ENCODE measurements at places on chromosomes 11 and 22. TPM values are rescaled to one million over a fixed set of nuclear protein-coding genes. Genes with fewer than 3 reads are reported as not detected.

The APOL1 gene
- 89.7 TPM for total RNA-seq

DNA sequence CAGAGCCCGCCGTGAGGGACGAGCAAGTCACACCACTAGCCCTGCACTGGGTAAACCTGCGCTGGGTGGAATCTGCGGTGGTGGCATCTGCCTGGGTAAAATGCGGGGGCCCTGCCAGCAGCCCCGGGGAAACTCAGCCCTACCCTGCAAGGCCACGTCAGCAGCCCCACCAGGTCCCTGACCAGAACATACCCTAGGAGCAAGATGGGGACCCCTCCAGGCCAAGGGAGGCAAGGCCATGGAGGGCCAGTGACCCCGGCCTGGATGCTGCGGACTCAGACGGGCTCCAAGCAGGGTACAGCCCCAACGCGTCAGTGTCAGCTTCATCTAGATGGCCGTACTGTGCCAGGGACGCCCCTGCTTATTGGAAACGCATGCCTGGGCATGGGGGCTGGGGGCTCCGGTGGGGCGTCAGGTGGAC, 26.3 kb downstream of the TOLLIP start:
- no peak for DNase-seq

GRCh38 chr11:78429209-78429608, 11.6 kb upstream of the GAB2 start:
- DNase-seq, result no peak

DNA sequence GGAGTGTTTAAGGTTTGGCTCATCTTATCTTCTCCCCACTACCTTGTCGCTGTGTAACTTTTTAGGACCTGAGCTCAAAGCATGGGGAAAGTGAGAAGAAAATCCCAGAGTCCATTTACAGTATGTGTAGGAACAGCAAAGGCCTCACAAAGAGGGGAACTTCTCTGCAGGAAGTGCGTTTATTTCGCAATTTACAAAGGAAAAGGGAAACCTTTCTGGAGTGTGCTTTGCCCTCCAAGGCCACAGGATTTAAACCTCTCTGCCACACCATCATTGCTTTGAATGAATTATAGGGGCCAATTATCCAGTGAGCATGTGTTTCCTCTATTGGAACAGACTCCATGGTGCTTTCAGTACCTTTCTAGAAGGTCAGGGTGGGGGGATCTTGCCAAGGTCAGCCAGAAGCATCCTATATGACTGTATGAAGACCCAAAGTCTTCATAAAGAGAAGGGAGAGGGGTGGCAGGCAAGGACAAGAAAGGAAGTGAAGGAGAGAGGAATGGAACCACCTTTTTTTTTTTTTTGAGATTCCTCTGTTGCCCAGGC, 68.1 kb upstream of the LMO2 start:
- DNase-seq, result no peak

DNA sequence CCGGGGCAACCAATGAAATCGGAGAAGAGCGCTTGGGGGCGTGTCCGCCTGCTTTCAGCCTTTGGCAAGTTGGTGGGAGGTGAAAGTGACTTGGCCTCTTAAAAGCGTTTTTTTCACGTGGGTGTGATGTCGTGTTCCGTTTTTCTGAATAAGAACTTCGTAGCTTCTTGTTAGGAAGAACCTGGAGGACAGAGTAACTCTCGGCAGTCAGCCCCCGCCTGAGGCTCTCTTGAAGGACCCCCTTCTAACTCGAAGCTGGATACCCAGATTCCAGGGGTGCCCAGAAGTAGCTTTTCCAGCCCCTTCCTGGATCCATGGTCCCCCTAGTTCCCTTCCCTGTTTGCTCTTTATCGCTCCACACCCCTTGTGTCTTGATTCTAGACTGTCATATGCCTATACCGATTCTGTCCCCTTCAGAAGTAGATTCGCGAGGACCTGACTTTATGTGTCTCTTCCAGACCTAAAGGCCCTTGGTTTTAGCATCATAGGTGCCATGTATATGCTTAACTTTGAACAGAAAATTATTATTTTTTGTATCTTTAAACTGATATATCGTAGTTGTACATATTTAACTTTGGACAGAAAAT, 915 bp upstream of the OSBP start:
- DNase-seq, result no peak

The LRRN4CL gene
- 36.2 TPM for total RNA-seq

DNA sequence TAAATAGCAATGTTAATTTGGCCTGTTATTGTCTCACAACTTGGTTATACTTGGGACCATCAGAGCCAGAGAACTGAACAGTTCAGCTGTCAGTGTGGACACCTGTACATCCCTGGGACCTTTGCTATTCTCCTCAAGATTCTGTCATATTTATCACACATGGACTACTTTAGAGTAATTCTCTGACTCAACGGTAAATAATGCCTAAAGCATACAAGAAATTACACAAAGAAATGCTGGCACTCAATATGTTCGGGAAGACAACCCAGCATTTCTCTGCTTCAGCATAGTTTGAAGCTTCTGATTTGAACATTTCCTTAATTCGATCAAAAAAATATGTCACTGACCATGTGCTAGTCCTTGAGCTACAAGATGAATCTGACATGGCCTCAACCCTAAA, 34.6 kb upstream of the MMP13 start:
- DNase-seq, result no peak

DNA sequence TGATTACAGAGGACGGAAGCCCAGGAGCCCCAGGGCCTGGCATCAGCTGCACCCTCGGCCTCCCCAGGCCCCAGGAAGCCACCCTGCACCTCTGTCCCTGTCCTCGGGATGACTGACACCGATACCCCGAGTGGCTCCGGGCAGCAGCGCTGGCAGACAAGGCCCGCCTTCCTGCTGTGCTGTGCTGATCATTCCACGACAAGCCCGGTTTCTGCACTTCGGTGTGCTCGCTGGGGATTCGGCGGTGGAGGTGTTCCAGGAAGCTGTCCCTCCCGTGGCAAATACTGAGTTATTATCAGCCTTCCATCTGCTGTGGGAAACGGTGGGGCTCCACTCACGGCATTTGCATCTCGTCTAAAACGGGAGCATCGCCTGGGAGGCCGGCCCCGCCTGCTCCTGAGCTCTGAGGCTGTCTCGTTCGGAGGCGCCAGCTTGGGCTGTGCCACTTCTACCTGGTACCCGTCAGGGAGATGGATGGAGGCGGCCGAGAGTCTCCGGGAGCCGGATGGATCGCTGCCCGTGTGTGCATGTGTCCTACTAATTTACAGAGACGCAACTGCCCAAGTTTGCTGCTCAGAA, 506.1 kb downstream of the BRD1 start:
- DNase-seq, result no peak

GRCh38 chr11:76740772-76741171, 42.4 kb upstream of the TSKU start:
- no peak for DNase-seq

The POGLUT3 gene
- total RNA-seq, result 32.5 TPM

- DNase-seq, result no peak
Measured at GRCh38 chr11:30798547-30799236, 212.5 kb upstream of the MPPED2 start.

DNA sequence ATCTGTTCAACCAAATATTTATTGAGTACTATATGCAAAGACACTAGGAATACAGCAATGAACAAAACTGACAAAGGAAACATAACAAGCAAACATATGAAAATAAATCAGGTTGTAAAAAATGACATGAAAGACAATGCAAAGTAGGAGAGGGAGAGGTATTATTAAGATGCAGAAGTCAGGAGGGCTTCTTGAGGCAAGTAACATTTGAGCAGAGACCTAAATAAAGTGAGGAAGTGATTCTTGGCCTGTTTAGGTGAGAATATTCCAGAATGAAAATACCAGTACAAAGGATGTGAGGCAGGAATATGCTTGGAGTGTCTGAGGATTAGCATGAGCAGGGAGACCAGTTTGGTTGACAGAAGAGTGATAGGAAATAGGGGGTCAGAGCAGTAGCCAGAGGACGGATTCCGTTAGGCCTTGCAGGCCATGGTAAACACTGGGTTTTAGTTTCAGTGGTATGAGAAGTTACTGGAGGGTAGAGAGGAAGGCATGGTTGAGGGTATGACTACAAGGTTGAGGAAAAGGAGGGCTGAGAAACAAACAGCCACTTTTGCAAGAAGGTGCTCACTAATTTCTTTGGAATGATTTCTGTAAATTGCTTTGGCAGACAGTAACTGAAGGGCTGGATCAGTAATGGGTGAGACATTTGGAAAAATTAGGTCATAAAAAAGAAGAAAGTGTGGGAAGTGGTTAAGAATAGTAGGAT, 191.9 kb downstream of the SWAP70 start:
- no peak for DNase-seq

The PAMR1 gene
- total RNA-seq, result 34.6 TPM

GRCh38 chr22:50563413-50564160, 868 bp upstream of the SYCE3 start:
- DNase-seq, result no peak

- DNase-seq, result no peak
Measured at GRCh38 chr22:27629908-27630673, 171.5 kb downstream of the MN1 start.

DNA sequence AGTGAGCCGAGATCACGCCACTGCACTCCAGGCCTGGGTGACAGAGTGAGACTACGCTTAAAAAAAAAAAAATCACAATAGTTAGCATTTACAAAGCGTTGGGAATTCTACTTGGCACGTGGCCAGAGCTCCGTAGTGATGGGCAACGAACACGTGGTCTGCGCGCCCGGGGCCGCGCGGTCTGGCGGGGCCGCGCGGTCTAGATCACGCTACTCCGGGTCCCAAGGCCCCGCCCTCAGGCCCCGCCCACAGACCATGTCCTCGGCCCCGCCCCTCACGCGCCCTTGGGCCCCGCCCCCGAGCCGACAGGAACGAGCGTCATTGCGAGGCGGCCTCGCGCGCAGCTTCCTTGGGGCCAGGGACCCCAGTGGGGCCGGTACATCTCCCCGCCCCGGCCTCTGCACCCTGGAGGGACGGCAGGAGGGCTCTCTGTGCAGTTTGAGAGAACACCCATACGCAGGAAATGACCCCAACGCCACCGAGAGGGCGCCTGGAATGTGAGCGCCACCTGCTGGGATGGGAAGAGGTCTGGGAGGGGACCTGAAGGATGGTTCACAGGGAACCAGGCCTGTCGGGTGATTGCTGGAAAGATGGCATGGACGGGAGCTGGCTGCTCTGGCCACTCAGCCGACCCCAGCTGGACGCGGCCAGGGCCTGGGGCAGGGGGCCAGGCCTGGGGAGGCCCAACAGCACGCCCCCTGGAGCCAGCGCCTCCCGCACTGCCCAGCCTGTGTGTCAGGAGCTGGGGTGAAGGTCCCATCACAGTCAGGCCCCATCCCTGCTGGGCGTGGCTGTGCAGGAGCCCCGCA, 2.0 kb upstream of the PTDSS2 start:
- peak; percentile 94 for DNase-seq

DNA sequence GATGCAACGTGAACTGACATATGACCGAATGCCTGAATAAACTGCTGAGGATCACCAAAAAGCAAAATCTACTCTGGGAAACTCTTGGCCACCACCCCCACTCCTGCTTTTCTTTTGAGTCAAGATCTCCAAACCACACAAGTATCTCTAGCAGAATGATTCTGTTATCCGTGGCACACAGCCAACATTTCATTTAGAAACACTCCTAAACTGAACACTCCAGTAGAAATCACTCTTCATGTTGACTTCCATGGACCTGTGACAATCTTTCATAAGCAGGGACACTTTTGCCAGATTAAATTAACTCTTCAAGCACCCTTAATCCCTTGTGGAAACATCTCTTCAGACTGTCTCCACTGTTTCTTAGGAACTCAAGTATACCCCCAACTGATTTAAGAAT, 44.4 kb downstream of the VSIG10L2 start:
- DNase-seq, result peak; percentile 65

DNA sequence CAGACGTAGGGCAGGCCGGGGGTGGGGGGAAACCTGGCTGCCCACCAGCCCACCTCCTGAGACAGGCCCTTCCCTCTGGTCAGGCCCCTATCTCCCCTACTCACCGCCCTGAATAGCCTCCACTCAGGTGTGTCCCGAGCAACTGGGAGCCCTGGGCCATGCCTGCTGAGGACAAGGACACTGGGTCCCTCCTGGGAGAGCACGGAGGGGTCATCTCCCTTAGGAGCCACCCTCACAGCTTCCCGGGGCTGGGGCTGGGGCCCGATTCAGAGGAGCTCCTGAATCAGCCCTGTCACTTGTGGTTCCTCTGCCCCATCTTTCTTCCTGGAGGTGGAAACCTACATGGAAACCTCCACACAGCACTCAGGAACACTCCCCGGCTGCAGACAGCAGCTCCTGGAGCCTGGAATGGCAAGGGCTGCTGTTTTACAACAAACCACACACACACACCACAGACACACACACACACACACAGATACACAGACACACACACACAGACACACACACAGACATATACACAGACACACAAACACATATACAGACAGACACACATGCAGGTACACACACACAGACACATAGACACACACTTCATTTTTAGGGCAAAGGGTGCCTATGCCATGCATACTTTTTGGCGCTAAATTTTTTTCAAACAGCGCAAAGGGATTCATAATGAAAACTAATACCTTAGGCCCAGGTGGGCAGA, 9.6 kb upstream of the EMID1 start:
- no peak for DNase-seq

DNA sequence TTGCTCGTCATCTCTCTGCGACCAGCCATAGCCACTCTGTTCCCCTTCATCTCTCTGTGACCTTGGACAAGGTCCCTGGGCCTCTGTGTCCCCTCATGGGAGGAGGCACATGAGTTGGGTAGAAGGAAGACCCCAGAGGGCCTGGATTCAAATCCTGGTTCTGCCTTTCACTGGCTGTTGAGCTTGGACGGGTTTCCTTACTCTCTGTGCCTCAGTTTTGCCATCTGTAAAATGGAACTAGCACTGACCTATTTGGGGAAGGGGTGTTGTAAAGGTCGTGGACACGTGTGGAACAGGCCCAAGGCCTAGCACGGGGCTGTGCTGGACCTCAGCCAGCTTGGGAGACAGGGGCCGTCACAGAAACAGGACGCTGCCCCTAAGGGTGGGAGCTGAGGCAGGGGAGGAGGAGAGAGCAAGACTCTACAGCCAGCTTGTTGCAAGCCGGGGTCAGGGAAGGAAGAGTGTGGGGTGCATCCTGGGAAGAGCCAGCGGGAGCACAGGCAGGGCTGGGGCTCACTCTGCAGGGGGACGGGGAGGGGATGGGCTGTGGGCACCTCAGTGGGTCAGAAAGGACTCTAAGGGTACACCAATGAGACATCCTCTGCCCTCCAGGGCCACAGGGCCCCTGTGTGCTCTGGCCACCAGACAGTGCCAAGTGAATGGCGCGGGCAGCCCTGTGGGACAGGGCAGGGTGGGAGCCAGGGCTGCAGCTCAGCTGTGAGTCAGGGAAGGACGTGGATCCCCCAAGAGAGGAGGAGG, 59.1 kb downstream of the WNT7B start:
- no peak for DNase-seq

DNA sequence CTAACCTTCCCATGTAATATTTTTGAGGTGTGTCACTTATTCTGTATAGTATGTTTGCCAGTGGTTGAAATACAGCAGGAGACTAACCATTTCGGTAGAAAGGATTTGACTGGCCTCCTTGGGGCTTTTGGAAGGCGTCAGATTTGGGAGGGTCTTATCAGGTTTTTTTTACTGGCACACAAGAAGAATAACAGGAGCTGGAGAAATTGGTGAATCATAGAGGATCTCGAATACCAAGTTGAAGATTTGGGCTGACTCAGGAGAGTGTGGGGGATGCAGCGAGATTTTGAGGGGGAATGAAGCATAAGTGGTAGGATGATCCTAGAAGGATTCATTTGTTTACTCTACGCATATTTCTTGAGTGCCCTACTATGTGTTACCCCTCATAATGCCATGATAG, 200.5 kb downstream of the DDX10 start:
- DNase-seq, result no peak
